T-cell (primary cell): ENCODE measurements at places on chromosomes 3 and 15. TPM values are rescaled to one million over a fixed set of nuclear protein-coding genes. Genes with fewer than 3 reads are reported as not detected.

GRCh38 chr3:60076331-60076730 is 1026.5 kb upstream of the CFAP20DC start:
- no peak for DNase-seq

- DNase-seq, result no peak
These were observed 39.9 kb downstream of the IFT57 start for GRCh38 chr3:108182339-108182738.

DNA sequence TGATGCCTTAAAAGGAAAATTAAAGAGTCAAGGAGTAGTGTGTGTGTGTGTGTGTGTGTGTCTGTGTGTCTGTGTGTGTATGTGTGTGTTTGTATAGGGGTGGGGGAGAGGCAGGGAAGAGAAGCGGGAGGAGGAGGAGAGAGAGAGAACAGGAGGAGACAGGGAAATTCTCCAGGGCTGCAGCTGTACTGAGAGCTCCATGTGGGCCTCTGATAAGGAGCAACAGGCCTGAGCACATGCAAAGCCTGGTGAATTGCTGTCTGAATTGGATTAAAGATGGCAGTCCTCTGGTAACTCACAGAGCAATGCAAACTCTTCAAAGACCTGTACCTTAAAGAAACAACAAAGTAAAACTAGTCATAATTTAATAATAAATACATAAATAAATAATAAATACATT is 70.6 kb downstream of the SEMA6D start:
- DNase-seq, result no peak

DNA sequence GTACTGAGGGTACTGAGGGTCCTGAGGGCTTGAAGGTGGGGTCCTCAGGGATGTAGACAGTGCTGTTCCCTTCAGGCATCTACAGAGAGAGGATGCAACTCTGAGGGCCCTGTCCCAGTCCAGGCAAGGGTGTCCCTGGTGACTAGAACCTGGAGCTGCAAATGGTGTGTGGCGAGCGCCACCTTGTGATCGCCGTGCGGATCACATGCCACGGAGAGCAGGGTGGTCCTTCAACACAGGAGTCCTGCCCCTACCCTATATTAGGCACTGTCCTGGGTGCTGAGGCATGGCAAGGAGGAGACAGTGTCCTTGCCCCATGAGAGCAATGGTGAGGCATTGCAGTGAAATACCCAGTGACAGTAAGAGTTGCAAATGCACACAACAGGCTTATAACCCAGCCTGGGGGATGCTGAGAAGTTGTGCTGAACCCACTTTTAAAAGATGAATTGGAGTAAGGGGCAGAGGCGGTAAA is 23.6 kb downstream of the RHCG start:
- DNase-seq, result no peak

- no peak for DNase-seq
These were observed 343.0 kb downstream of the PLOD2 start for GRCh38 chr3:145817870-145818483.

DNA sequence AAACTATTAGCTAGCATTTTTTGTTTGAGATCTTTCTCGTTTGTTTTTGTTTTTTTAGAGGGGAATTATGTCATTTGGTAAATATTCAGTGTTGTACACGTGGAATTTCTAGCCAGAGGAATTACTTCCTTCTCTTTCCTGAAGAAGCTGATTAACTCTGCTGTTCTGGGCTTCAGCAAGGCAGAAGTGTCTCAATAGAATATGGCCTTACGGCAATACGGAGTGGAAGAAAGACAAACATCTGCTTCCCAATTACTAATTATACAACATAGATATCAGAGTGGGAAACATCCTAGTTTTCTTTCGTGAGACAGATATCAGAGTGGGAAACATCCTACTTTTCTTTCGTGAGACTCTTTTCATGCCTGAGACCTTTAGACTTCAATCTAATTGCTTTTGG is 11.9 kb downstream of the P3H2 start:
- DNase-seq, result no peak

POPDC2 gene
- 4.7 TPM for total RNA-seq

GRCh38 chr3:23810343-23811184 is 4.8 kb downstream of the UBE2E1 start:
- DNase-seq, result no peak

GRCh38 chr15:58038426-58039078 is 27.0 kb downstream of the ALDH1A2 start:
- DNase-seq, result no peak

DNA sequence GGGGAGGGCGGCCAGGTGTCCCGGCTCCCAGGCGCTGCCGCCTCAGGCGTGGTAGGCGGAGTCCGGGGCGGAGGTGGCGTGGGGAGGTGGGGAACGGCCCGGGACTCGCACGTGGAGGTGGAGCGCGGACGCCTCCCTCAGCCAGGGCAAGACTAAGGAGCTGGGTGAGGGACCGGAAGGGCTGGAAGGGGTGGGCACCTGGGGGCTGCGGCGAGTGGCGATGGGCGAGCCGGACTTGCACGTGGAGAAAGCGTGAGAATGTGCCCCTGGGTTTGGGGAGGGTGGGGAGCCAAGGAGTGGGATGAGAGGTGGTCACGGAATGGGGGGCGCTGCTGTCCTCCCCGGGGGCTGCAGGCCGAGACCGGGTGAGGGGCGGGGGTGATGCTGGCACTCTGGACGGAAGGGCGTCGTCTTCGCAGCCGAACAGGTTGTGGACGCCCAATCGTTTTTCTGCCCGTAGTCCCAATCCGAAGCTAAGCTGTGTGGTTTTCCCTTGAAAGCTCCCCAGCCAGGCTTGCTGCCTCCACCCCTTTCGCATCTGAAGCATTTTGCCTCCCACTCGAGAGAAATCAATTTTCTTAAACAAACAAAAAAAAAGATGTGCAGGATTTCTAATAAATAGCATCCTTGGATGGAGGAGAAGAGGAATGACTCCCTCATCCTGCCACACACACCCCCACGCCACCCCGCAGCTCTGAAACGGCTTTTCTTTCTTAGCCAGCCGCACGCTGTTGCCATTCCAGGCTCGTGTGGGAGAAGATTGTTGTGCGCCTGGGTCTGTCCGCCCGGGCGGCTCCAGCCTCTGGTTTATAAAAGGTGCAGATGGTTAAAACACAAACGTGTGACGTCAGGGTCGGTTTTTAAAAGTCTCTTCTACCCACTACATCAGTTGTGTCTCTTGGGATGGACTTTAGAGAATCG is 62.5 kb upstream of the ANKRD28 start:
- peak; percentile 12 for DNase-seq

GRCh38 chr15:70291305-70292075 is 193.8 kb upstream of the TLE3 start:
- DNase-seq, result no peak

- DNase-seq, result no peak
These were observed 60.6 kb downstream of the TMEM39A start for GRCh38 chr3:119402791-119403190.
